ENCODE measurements at places on chromosomes 2 and 18.

- no peak for DNase-seq
Observed at GRCh38 chr2:45612285-45612684, 1.2 kb upstream of the SRBD1 start.

DNA sequence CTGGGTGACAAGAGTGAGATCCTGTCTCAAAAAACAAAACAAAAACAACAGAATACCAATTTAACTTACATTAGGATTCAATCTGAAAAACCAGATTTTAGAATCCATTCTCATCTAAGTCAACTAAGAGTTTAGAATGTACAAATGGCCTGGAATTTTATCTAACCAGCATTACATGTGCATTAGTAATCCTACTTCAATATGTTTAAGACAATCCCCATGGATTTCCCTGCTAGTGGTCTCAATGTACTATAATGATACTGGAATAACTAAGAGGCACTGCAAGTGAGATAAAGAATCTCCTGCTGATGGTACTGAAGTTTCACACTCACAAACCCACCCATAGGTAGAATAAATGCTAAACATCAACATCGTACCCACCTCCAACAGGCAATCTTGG, 53.9 kb upstream of the DNER start:
- DNase-seq: no peak

- DNase-seq: no peak
Observed at GRCh38 chr2:40752796-40753195, 300.9 kb upstream of the SLC8A1 start.

GRCh38 chr2:47697000-47697601, 85.8 kb upstream of the MSH6 start:
- no peak for DNase-seq

DNA sequence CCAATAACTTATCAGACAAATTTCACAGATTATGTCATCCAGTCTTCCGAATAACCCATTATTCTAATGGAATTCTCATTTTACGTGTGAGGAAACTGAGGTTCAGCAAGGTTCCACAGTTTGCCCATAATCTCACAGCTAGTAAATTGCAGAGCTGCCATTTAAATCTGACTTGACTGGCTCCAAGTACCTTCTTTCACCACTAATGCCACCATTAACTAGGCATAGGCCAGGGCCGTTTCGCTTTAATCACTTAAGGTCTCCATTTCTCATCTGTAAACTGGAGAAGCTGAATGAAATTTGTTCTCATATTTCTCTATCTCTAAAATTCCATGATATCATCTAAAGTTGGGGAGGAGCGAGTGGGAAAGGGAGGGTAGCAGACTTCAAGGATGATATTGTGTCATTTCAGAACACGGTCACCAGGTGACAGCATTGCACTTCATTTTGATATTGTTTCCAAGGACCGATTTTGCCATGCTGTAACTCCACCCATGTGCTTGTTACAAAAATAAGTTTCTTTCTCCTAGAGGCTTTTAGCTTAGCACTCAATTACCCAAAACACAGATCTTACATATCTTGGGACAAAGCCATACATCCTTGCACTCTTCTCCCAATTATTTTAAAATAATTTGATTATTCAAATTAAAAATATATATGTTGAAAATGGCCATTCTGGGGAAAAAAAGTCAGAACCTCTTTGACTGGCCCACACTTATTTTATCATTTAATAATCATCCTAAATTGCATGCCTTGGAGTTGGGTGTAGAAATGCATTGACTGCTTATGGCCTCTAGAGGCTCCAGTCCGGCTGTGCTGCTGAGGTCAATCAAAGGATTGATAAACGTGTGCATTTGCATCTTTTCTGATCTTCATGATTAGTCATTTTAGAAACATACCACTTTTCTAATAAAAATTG, 123.8 kb downstream of the AKAIN1 start:
- peak; percentile 60 for DNase-seq

DNA sequence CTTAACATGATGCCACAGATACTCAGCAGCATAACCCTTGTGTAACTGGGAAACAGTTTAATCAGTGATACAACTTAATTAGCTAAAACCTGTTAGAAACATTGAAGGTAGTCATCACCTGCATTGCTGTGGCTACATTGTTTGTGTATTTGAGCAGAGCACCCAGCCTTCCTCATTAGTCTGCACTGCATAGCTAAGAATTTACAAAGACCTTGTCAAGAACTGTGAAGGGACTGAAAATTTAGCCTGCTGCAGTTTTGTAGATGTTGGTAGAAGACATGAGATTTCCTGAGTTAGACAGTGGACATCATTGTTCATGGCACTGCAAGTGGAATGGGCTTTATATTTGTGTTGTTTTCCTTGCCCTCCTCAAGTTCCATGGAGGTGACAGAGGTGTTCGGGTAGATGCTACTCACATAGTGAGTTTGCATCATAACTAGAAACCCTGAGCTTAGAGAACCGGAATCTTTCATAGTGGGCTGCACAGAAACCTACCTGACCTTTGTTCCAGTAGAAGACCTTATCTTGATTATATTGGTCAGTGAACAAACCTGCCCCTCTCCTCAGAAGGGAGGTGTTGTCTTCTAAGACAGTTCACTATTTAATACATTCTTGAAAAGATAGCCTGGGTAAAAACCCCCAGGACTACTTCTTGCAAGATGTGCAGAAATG, 12.5 kb downstream of the VAPA start:
- no peak for DNase-seq

GRCh38 chr2:201781557-201782051, 871 bp upstream of the ALS2 start:
- no peak for DNase-seq

- no peak for DNase-seq
Observed at GRCh38 chr18:57921708-57922107, 118.6 kb upstream of the ATP8B1 start.

DNA sequence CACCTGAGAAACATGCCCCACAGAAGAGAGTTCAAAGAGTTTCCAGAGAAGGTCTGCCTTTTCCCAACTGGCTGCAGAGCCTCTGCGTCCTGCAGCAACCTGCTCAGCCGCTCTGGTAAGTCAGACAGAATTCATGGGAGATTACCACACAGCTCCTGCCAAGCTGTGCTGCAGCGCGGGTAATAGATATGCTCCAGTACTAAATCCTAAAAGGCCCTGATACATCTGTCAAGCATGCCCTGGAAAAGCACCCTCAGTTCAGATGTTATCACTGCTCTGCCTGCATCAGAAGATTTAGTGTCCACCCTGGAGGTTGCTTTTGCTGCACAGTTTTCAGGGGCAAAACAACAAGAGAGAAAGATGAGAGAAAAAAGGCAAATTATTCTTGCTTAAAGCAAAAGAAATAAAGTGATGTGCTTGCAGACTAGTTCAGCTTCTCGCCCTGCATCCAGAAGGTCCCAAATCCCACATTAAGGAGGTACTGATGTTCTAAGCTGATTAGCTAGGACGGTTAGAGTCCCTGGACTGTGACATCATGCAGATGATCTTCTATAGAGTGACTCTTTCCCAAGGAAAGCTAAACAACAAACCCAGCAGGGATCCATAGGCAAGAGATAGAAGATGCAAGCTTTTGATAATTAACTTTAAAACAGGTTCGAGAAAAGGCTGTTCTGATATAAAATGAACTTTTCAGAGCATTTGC, 488.6 kb downstream of the BCL11A start:
- no peak for DNase-seq

- DNase-seq: no peak
Observed at GRCh38 chr2:59168766-59169165, 927.6 kb upstream of the FANCL start.

GRCh38 chr18:1049173-1049572, 144.5 kb downstream of the ADCYAP1 start:
- no peak for DNase-seq

Measured in HAP-1 (cell line).